ENCODE measurements at places on chromosomes 16 and 17.

DNA sequence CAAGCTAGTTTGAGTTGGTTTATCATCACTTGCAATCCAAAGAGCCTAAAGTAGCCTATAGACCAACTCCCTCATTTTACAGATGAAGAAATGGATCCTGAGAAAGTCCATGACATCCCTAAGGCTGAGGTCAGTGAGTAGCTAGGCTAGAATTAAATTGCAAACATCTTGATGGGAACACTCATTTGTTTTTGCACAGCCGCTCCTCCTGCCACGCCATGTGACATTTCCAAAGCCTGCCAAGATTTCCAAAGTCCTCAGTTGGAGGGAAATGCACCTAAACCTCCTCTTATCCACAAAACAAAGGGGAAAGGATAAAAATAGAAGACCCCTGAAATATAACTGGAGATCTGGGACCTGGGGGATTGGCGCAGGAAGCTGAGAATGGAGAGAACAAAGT is 15.0 kb downstream of the TMEM92 start:
- DNase-seq: no peak

DNA sequence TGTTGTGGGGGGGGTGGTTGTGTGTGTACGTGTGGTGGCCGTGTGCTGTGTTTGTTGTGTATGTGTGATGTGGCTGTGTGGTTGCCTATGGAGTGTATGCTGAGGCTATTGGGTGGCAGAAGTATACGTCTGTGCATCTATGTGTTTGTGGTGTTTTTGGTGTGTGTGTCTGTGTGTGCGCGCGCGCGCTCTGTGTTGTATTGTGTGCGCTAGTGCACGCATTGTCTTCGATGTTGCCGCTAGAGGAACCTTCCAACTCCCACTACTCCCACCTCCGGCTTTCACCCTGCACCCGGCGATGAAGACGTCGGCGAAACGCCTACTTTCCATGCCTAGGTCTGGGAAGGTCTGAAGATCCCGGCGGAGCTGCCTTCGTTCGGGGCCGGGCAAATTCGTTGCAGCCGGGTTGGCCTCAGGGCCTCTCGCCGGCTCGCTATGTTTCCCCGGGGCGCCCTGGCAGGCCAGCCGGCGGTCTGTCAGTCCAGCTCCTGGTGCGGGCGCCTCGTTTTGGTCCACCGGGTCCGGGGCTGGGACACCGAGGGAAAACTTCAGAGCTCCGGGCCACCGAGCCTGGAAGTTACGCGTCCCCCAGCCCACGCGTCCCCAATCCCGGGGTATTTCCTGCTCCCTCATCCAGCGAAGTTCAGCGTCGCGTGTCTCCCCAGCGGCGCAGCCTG is 5.2 kb upstream of the DLX4 start:
- DNase-seq: no peak

DNA sequence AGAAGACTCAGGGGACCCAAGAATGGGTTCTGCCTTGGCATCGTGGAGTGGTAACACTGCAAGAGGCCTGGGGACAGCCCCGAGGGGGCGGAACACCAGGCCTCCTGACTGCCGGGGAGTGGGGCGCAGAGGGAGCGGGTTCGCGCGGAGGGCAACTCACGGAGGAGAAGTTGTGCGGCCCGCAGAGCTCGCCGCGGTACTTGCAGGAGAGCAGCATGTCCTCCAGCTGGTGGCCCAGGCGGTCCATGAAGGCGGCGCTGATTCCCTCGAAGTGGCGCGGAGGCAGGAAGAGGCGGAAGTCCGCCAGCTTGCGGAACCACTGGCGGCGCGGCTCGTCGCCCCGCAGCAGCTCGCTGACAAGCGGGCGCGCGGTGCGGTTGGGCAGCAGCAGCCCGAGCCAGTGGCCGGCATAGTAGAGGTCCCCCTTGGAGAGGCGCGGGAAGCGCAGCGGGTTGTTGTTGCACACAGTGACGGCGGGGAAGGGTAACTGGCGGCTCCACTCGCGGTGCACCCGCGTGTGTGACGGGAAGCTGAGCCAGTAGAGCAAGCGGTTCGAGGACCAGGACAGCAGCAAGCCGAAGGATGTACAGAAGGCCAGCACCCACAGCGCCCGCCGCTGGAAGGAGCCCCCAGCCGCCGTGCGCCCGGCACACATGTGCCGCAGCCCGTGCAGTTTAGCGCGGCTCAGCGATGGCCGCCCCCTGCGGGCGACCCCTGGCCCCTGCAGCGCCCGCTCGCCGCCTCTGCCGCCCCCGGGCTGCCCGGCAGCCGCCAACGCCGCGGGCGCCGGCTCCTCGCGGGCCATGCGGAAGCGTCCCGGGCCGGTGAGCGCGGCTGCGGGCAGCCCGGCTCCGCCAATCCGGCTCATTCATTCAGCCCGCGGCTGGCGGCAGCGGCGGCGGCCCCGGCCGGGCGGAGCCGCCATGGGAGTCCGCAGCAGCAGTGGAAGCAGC is 1.6 kb downstream of the ASIC2 start:
- peak; percentile 10 for DNase-seq

DNA sequence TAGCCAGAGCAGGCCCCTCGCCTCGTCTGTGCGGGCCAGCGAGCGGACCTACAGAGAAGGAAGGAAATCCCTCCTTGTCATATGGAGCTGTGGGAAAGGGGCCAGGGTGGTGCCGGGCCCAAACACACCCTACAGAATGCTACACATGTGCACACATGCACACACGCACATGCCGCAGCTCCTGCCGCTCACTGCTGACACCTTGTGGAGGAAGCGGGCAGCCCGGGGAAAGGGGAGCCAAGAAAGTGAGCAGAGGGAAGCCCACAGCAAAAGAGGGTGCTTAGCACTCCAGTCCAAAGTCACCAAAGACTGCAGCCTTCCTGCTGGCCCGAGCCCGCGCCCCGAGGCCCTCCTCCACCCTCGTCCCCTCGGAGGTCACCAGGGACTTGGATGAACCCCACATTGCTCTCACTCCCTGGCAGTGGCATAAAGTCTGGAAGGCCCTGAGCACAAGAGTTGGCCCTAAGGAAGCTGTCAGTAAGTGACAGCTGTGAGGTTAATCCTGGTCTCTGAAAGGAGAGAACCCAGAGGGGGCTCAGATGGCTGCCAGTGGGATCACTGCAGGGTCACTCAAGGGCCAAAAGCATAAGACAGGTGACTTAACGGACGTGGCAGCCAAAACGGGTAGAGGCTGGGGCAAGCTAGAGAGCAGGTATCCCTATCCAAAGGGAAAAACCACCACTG is 68.2 kb downstream of the MYO18A start:
- peak; percentile 58 for DNase-seq

GRCh38 chr16:86756882-86757703 is 178.7 kb downstream of the FOXL1 start:
- no peak for DNase-seq

DNA sequence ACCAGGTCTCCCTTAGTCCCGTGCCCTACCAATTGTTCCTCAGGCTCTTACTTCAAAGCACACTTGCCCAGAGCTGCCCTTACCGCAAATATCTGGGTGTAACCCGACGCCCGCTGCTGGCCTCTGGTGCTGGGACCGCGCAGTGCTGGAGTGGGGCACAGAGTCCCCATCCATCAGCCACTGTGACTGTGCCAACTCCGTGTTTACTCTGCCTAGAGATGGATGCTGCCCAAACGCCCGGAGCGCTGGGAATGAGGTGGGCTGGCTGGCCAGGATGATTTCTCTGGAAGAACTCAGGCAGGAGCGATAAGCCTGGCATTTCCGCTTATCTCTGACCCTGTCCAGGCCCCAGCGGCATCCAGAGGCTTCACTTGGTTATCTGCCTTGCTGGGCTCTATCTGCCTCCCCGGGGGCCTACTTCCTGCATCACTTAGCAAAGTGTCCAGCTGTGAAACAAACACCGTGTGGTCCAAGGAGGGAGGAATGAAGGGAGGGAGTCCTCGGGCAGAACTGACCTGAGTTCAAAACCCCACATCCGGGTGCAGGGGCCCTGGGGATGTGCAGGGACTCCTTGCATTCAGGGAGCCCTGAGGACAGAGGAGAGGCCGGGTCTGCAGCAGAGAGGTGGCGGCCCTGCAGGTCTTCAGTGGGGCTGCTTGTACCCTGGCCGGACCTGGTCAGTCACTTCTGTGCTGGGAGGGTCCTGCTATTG is 9.4 kb upstream of the MYLK3 start:
- DNase-seq: no peak

DNA sequence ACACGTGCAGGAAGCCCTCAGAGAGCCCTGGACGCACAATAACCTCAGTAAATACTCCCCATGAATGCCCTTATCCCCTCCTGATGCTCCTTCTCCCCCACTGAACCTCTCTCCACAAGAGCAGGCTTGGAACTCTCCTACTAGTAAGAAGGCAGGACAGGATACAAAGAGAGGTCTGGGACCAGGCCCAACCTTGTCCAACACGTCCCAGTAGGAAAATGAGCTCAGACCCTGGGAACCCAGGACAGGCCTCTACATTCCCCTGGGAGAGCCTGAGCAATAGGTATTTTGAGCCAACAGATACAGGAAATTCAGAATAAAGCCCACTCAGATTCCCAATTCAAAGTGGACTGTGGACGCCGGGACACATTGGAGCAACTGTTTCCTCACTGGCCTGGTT is 19.2 kb downstream of the ZNF423 start:
- DNase-seq: no peak

DNA sequence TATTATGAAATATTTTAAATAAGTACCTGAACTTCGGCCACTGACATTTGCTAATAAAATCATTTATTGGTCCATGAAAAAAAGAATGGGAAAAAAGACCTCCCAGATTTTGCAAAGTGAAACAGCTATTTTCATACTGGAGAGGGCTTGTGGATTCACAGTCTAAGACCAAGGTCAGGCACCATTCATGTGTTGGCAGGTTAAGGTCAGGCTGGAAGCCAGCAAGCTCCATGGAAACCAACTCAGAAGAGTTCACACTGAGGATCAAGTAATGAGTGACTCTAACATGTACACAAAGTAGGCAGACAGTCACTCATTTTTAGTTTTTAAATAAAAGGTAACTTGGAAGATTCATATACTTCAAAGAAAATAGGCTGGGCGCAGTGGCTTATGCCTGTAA is 3.4 kb downstream of the DNAJA2 start:
- DNase-seq: no peak
